ENCODE measurements at places on chromosomes 7 and 10. TPM values are rescaled to one million over a fixed set of nuclear protein-coding genes. Genes with fewer than 3 reads are reported as not detected.

HBP1 gene
- total RNA-seq, result 136 TPM

PDK4 gene
- 2.2 TPM for total RNA-seq

NRG3 gene
- total RNA-seq, result not detected

DNA sequence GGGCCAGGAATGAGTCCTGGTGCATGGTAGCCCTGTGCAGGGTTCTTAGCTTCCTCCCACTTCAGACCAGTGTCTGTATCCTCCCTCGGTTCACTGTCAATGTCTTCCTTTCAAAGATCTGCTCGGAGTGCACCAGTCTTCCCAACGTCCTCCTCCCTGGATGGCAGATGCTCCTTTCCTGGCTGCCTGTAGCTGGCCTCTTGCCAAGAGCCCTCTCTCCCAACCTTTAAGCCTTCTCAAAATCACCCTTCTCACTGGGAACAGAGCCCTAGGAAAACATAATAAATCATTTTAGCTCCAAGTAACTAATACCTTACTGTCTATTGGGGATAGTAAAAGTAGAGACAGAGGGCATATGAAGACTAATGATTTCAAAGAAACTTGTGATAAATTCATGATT lies 490.6 kb downstream of the CCSER2 start:
- DNase-seq, result no peak

DNA sequence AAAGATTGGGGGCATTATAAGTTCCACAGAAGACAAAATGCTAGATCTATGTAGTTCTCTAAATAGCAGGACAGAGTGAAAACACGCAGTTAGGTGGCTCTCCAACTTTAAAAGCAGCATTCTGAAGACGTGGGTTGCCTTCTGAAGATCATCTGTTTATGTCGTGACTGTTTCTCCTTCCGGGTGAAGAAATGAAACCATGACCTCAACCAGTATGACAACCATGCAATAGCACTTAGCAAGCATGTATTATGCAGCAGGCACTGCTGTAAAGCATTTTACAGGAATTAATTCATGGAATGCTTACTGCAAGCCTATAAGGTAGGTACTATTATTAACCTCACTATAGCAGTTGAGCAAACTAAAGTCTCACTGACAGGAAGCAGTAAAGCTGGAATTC lies 125.2 kb downstream of the SLC25A13 start:
- no peak for DNase-seq

GRCh38 chr10:4698075-4698474 lies 127.9 kb upstream of the AKR1E2 start:
- no peak for DNase-seq
